ENCODE measurements at places on chromosomes 7 and 10.

DNA sequence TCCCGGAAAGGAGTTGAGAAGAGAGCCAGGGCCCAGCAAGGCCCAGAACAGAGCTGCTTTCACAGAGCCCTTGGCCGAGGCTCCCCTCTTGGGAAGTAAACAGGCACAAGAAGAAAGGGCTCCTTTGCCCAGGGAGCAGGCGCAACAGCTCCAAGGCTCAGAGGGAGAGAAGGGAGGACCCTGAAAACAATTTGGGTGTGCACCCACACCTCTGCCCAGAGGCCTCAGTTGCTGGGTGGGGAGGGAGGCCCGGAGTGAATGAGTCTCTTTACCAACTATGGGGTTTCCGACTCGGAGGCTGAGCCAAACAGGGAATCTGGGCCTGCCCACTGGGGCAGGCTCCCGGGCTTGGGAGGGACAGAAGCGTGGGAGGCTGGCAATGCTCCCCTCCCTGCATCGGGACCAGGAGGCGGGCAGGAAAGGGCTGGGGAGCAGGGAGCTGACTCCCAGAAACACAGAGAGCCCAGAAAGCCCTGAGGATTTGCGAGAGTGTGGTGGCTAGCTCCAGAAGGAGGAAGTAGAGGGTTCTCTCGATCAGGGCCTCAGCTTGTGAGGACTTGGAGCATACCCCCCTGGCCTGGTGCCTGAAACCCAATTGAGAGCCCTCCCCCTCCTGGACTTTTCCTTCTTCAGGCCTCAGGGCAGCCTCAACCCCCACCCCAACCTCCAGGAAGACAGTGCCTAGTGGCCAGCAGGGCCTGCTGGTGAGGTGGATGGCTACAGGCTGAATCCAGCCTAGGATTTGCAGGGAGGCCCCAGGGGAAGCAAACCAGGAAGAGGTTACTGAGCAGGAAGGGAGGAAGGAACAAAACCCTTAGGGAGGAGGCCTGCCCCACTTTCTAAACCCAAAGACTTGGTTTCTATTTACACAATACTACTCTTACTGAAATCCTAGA, 6.2 kb downstream of the C10orf105 start:
- DNase-seq, result peak; percentile 23

GRCh38 chr7:27095050-27095896, 527 bp downstream of the HOXA1 start:
- no peak for DNase-seq

GRCh38 chr7:2084781-2085505, 147.8 kb downstream of the MAD1L1 start:
- DNase-seq, result no peak

GRCh38 chr10:88292185-88292514, 291.0 kb downstream of the RNLS start:
- no peak for DNase-seq

- no peak for DNase-seq
These were observed 19.3 kb upstream of the TSPAN13 start for GRCh38 chr7:16734148-16734726.

DNA sequence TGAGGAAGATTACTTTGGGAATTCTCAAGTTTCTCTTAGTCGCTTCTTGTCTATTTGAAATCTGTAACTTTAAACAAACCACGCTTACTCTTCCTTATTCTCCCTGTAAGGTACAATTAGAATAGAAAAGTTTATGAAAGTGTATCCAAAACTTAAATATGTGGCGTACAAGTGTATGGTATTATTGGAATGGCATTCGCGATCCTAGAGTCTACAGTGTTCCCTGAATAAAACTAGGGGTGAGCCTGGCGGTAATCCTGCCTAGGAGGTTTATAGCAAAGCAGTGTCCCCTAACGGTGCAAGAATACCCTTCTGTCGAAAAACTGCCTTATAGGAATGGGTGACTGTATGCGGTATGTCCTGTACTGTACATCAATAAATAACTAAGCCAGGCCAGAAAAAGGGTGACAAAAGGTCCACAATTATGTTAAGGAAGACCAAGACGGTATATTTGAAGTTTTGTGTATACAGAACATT, 1.2 kb downstream of the TASOR2 start:
- no peak for DNase-seq

- DNase-seq, result no peak
These were observed 28.2 kb downstream of the SGPL1 start for GRCh38 chr10:70843776-70844489.

DNA sequence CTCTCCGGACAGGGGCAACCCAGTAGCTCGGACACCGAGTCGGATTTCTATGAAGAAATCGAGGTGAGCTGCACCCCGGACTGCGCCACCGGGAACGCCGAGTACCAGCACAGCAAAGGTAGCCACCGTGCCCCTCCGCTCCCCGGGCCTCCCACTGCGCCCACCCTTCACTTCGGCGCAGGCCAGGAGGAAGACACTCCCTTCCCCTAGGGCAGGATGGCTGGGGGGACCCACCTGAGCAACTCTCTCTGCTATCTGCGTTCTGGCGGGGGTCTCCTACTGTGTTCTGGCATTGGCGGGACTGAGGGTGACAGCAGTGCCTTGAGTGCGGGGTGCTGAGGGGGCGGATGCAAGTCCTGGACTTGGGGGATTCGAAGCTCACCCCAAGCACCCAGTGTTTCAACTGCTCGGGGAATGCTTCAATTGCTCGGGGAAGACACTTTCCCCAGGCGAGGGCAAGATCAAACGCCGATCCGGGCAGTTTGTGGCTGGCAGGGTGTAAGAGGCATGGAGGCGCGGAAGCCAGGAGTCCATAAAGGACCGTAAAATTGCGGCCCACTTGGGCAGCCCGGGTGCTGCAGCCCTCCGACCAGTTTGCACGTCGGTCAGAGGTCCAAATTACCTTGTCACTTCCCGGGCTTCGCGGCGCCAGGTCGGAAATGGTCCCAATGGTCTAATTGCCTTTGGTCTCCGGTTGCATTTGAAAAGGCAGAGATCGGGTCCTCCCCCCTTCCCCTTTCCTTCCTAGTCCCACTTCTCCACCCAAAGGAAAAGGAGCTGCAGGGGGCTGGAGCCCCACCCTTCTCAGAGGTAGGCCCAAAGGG, 950 bp downstream of the EVX1 start:
- DNase-seq, result no peak

DNA sequence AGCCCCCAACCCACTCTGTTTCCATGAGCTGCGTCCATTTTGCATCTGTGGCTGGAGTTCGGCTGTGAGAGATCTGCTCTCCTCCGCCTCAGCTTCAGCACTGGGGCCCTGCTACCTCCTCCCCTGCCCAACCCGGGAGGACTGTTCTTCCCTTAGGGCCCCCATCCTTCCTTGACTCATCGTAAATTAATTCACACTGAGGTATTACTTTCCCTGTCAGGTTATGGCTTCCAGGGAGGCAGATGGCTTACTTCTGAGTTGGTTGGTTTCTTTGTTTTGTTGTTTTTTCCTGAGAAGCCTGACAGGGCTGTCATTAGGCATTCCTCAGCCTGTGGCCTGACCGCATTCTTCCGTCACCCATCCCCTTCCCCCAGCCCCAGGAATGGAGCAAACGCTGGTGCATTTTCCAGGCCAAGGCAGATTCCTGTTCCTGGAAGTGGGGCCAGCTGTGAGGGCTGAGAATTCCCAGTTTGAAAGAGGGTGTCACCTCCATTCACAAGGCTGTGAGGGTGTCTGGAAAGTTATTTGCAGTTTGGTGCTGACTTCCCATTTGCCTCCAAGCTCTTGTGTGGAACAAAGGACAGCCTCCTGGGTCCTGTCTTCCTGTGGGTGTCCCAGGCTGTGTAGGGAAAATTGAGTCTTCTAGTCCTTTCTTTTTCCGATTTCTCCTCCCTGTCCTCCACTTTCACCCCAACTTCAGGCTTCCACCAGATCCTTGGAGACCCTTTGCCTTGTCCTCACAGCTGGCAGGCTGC, 11.7 kb downstream of the CPA5 start:
- DNase-seq, result no peak

- no peak for DNase-seq
These were observed 66.5 kb upstream of the SHTN1 start for GRCh38 chr10:117071286-117072050.
